ENCODE measurements at places on chromosomes 12 and 14.

DNA sequence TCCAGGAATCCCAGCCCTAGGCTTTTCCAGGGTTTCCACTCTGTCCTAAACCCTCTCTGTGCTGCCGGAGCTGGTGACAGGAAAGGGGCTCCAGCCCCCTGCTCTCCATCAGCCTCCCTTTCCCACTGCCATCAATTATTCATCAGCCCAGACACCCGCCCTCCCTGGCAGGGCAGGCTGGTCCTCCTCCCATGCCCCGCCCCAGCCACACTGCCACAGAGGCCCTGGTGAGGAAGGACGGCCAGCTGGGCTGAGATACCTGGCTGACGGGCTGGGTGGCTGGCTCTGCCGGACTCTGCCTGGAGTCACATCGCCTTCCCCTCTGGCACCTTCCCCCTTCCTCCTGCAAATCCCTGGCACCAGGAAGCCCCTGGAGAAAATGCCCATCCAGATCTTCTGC, 11.9 kb upstream of the SMARCD1 start:
- DNase-seq, result no peak

- no peak for DNase-seq
These were observed 47.3 kb downstream of the PTPN11 start for GRCh38 chr12:112466011-112466422.

GRCh38 chr14:86625637-86626036, 1095.7 kb downstream of the FLRT2 start:
- no peak for DNase-seq

DNA sequence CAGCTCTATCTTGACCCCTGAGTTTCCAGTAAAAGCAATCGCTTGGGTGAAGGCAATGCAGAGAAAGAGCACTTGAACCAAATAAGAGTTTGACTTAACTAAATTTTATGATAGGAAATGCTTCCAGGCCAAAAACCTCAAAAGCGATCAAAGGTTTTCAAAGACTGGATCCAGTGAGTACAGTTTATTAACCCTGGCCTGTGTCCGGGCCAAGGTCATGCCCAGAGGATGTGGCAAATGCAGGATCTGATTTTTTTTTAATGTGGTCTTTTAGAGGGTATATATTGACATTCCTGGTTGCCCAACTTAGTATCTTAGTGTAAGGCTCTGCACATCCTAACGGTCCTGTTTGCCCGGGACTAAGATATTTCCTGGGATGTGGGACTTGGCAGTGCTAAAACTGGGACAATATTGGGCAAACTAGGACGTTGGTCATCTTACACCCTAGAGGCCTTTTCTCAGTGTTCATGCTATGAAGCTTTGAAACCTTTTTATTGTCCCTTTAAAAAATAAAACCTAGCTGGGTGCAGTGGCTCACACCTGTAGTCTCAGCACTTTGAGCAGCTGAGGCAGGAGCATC, 40.1 kb upstream of the TMED10 start:
- DNase-seq, result no peak

GRCh38 chr14:32201193-32201815, 541 bp upstream of the RNU6-7 start:
- DNase-seq, result no peak

- peak; percentile 61 for DNase-seq
These were observed 165.1 kb upstream of the ATP2B1 start for GRCh38 chr12:89873745-89874144.
